ENCODE measurements at places on chromosomes 1 and 21. TPM values are rescaled to one million over a fixed set of nuclear protein-coding genes. Genes with fewer than 3 reads are reported as not detected.

DNA sequence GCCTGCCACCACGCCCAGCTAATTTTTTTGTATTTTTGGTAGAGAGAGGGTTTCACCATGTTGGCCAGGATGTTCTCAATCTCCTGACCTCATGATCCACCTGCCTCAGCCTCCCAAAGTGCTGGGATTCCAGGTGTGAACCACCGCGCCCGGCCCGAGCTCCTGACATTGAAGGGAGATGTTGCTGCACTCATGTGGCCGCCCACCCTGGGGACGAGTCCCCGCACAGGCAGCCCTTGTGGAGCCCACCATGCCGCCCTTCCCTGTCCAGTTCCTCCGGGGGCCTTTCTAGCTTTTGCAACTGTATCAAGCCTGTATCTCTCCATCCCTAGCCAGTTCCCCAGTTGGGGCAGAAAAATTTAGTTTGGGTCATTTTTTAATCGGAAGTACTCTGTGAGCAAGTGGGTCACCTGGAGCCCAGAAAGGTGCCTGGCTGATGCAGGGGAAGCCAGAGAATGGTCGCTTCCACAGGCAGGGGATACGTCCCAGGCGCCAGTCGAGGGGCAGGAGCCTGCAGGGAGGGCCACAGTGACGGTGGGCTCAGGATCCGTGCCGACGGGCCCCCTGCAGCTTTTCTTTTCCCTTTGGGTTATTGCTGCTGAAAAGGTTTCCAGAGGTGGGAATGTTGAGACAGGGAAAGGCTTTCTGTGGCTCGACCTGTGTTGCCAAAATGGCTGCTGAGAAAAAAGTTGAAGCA, 20.4 kb downstream of the PCNT start:
- H3K4me1 ChIP-seq, result no peaks in the 10 kb centered on the region
- H3K27ac ChIP-seq, result no peak overlapping the region
- DNase-seq, result no peak

GRCh38 chr21:42745511-42746239, 92.3 kb downstream of the PDE9A start:
- peaks cover 14% of the 10 kb centered on the region for H3K4me1 ChIP-seq
- peak overlapping the region; percentile 96 for H3K27ac ChIP-seq
- H3K36me3 ChIP-seq, result no peaks in the 10 kb centered on the region
- peak overlapping the region; percentile 81 for H3K4me3 ChIP-seq

CR1L gene
- polyA plus RNA-seq, result not detected

- peak within 1 kb of the TSS; percentile 98 for H3K27ac ChIP-seq
- no peaks in the 10 kb centered on the region for H3K27me3 ChIP-seq
- H3K36me3 ChIP-seq, result no peaks in the 10 kb centered on the region
- peaks cover 33% of the 10 kb centered on the region for H3K4me1 ChIP-seq
- no peak for DNase-seq
These were observed at the start of gene RAB13 for GRCh38 chr1:153985941-153986761. Gene RAB13 (minus strand): TSS chr1:153986339. CDS start chr1:153986236, 103 bp downstream.

NR1I3 gene
- not detected for polyA plus RNA-seq

SPRR1B gene
- polyA plus RNA-seq, result not detected

- H3K27me3 ChIP-seq, result peaks cover 10% of the 10 kb centered on the region
- H3K4me1 ChIP-seq, result no peaks in the 10 kb centered on the region
- H3K4me3 ChIP-seq, result no peak overlapping the region
- H3K27ac ChIP-seq, result no peak overlapping the region
These were observed 24.1 kb downstream of the PTGFRN start for GRCh38 chr1:116933606-116934515.

DNA sequence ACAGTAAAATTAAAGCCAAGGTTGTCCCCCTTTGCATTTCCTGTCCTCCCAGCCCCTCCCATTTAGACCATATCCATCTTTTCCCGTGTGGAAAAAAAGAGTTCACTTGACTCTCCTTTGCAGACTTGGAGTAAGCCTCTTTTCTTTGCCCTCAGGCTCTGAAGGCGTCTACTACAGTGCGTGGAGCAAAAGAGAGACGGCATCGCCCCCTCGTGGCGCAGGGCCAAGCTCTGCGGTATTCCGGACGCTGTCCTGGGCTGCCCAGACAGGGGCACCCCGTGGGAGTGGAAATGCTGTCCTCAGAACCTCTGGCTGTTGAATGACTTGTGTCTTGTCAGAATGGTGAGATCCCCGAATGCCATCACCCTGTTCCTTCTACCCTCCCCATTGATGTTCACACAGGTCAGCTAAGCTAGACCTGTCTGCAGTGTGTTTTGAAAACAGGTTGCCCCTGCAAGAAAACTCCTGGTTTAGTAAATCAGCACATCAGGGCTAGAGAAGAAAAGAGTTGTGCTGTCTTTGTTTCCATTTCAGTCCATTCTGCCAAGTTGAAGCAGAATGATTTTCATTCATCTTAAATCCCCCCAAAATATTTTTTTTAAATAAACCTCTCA, 12.3 kb upstream of the GJA8 start:
- peak; percentile 40 for DNase-seq
- H3K27me3 ChIP-seq, result peaks cover 8% of the 10 kb centered on the region
- no peak overlapping the region for H3K27ac ChIP-seq
- no peak overlapping the region for H3K4me3 ChIP-seq
- no peaks in the 10 kb centered on the region for H3K36me3 ChIP-seq

GRCh38 chr1:232377494-232377770, 252.5 kb downstream of the SIPA1L2 start:
- no peaks in the 10 kb centered on the region for H3K4me1 ChIP-seq
- DNase-seq, result no peak
- no peaks in the 10 kb centered on the region for H3K27me3 ChIP-seq
- H3K36me3 ChIP-seq, result no peaks in the 10 kb centered on the region
- no peak overlapping the region for H3K4me3 ChIP-seq
- no peak overlapping the region for H3K27ac ChIP-seq

SFN gene
- polyA plus RNA-seq, result not detected

GRCh38 chr1:243473227-243474135, 217.6 kb downstream of the SDCCAG8 start:
- peaks cover 26% of the 10 kb centered on the region for H3K4me1 ChIP-seq
- peaks cover 12% of the 10 kb centered on the region for H3K36me3 ChIP-seq
- peak overlapping the region; percentile 85 for H3K4me3 ChIP-seq
- DNase-seq, result no peak

- DNase-seq, result no peak
- no peak overlapping the region for H3K4me3 ChIP-seq
- no peaks in the 10 kb centered on the region for H3K36me3 ChIP-seq
- no peaks in the 10 kb centered on the region for H3K4me1 ChIP-seq
- no peaks in the 10 kb centered on the region for H3K27me3 ChIP-seq
These were observed 47.8 kb upstream of the DEPDC1 start for GRCh38 chr1:68544651-68545050.

- no peaks in the 10 kb centered on the region for H3K36me3 ChIP-seq
- no peaks in the 10 kb centered on the region for H3K27me3 ChIP-seq
- H3K4me3 ChIP-seq, result no peak overlapping the region
- no peaks in the 10 kb centered on the region for H3K4me1 ChIP-seq
These were observed 241.7 kb upstream of the NEGR1 start for GRCh38 chr1:72524021-72524420.

- no peak for DNase-seq
- no peak overlapping the region for H3K4me3 ChIP-seq
- no peaks in the 10 kb centered on the region for H3K27me3 ChIP-seq
- no peaks in the 10 kb centered on the region for H3K4me1 ChIP-seq
These were observed 1712.5 kb downstream of the NCAM2 start for GRCh38 chr21:22710721-22711120.

GRCh38 chr21:36330904-36331303, 10.9 kb downstream of the MORC3 start:
- peak overlapping the region; percentile 32 for H3K4me3 ChIP-seq
- H3K27me3 ChIP-seq, result no peaks in the 10 kb centered on the region
- peak overlapping the region; percentile 94 for H3K27ac ChIP-seq
- H3K4me1 ChIP-seq, result peaks cover 65% of the 10 kb centered on the region
- no peaks in the 10 kb centered on the region for H3K36me3 ChIP-seq

DNA sequence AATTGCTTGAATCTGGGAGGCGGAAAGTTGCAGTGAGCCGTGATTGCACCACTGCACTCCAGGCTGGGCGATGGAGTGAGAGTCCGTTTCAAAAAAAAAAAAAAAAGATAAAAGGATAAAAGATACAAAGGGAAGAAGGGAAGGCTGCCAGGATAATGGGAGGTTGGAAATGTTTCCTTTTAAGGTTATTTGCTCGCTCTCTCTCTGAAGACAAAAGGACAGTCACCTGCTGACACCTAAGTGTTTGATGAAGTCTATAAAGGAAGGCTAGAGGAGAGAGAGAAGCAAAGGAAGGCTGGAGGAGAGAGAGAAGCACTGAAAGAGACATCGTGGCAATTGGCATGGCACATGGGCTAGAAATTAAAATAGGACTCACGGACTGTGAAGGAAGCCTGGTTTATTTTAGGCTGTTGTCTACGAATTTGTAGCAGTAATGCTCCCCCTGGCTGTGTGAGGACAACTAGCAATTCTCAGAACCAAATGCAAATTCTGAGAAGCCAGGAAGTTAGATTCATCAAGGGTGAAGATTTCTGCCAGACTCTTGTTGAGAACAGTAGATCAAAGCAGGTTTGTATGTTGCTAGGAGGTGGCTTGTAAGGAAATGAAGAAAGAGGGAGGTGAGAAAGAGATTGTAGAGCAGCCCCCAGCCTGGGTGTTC, 154.2 kb downstream of the ZP4 start:
- H3K4me1 ChIP-seq, result no peaks in the 10 kb centered on the region
- no peaks in the 10 kb centered on the region for H3K36me3 ChIP-seq
- H3K4me3 ChIP-seq, result no peak overlapping the region
- no peak for DNase-seq
- H3K27ac ChIP-seq, result no peak overlapping the region

LCE2A gene
- not detected for polyA plus RNA-seq

- no peak overlapping the region for H3K27ac ChIP-seq
- H3K36me3 ChIP-seq, result no peaks in the 10 kb centered on the region
- DNase-seq, result no peak
- H3K4me3 ChIP-seq, result no peak overlapping the region
- H3K4me1 ChIP-seq, result no peaks in the 10 kb centered on the region
These were observed 51.2 kb downstream of the KCNJ15 start for GRCh38 chr21:38307771-38308531.

- H3K36me3 ChIP-seq, result no peaks in the 10 kb centered on the region
- H3K27ac ChIP-seq, result no peak overlapping the region
- no peaks in the 10 kb centered on the region for H3K4me1 ChIP-seq
- H3K4me3 ChIP-seq, result no peak overlapping the region
- H3K27me3 ChIP-seq, result peaks cover 29% of the 10 kb centered on the region
These were observed 8.9 kb downstream of the SIPA1L2 start for GRCh38 chr1:232621050-232621449.

GRCh38 chr1:41762777-41763176, 155.9 kb downstream of the HIVEP3 start:
- H3K36me3 ChIP-seq, result no peaks in the 10 kb centered on the region
- no peaks in the 10 kb centered on the region for H3K27me3 ChIP-seq
- peaks cover 53% of the 10 kb centered on the region for H3K4me1 ChIP-seq
- H3K27ac ChIP-seq, result peak overlapping the region; percentile 48
- no peak for DNase-seq

DNA sequence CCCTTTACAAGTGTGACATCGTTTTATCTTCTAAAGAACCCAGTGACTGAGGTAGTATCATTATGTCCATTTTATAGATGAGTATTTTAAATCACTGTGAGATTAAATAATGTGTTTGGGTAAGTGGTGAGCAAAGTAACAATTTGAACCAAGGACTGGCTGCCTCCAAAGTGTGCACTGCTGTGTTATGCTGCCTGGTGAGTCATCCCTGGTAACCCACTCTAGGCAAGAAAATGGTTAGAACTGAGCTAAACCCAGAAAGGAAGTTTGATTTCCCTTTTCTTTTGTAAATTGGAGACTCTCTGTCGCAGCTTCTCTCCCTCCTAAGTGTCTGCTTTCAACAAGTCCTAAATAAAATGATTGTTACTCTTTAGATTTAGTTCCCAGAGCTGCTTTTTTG, 342.8 kb upstream of the KAZN start:
- H3K27me3 ChIP-seq, result peaks cover 19% of the 10 kb centered on the region
- no peak overlapping the region for H3K4me3 ChIP-seq
- no peaks in the 10 kb centered on the region for H3K36me3 ChIP-seq
- DNase-seq, result no peak
- peaks cover 20% of the 10 kb centered on the region for H3K4me1 ChIP-seq

DNA sequence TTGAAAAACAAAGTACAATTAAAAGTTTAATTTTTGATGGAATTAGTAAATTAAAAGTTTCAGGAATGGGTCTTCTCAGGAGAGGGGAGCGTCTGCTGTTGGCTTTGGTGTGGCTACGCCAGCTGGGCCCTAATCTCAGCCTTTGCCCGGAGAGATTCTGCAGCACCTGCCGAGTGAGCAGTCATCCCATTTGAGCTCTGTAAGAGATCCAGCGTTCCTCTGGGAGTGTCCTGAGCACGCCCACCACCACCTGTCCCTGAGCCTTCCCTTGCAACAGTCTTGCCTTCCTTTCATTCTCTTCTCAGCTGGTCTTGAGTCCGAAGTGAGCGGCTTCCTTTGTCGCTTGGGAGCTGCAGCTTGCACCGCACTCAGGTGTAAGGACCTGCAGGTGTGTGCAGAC, 263.1 kb downstream of the CAMTA1 start:
- H3K36me3 ChIP-seq, result no peaks in the 10 kb centered on the region
- peaks cover 31% of the 10 kb centered on the region for H3K27me3 ChIP-seq
- no peak for DNase-seq
- no peak overlapping the region for H3K4me3 ChIP-seq

DNA sequence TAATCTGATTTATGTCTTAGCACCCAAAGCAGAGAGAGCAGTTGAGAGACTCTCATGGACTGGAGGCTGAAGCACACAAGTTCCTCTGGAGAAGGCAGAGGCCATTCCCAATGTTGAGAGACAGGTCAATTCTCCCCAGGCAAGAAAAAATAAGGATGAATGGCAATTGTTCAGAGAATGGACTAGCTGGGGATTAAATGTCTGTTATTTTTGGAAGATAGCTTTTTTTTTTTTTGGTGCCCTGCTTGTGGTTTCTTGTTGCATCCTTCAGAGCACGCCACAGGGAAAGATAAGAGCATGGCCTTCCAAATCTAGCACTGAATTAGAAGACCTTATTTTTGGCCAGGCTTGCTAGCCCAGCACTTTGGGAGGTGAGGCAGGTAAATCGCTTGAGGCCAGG, 65.6 kb upstream of the ERRFI1 start:
- no peak overlapping the region for H3K4me3 ChIP-seq
- peaks cover 48% of the 10 kb centered on the region for H3K27me3 ChIP-seq
- no peak for DNase-seq
- H3K36me3 ChIP-seq, result no peaks in the 10 kb centered on the region
- no peak overlapping the region for H3K27ac ChIP-seq

DNA sequence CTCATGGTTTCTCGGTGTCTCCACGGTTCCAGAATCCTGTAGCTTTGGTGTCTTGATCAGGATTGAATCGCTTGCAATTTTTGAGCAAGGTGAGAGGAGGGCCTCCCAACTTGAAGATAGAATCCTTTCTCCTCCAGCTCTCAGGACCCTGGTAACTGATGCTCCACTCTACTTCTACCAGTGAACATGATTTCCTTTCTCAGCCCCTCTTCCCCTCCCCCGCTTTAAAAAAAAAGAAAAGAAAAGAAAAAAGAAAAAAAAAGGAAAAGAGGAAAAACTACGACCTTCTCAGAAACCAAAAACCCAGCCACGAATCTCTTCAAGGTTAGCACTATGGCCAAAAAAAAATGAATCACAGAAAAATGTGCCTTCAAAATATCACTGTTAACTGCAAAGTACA, 1.2 kb downstream of the ARHGEF11 start:
- H3K4me3 ChIP-seq, result peak overlapping the region; percentile 54
- peaks cover 70% of the 10 kb centered on the region for H3K27me3 ChIP-seq
- H3K4me1 ChIP-seq, result peaks cover 10% of the 10 kb centered on the region
- no peak overlapping the region for H3K27ac ChIP-seq
- no peaks in the 10 kb centered on the region for H3K36me3 ChIP-seq
- no peak for DNase-seq

- H3K27ac ChIP-seq, result no peak overlapping the region
- no peak for DNase-seq
- H3K27me3 ChIP-seq, result peaks cover 13% of the 10 kb centered on the region
- H3K36me3 ChIP-seq, result no peaks in the 10 kb centered on the region
- H3K4me1 ChIP-seq, result no peaks in the 10 kb centered on the region
These were observed 30.2 kb downstream of the RAB3B start for GRCh38 chr1:51960262-51960661.

Measured in naive B cell (primary cell).